Activated CD8-positive, alpha-beta memory T cell treated with anti-CD3 and anti-CD28 coated beads for 1 hour (primary cell): ENCODE measurements at places on chromosomes 6 and 20.

DNA sequence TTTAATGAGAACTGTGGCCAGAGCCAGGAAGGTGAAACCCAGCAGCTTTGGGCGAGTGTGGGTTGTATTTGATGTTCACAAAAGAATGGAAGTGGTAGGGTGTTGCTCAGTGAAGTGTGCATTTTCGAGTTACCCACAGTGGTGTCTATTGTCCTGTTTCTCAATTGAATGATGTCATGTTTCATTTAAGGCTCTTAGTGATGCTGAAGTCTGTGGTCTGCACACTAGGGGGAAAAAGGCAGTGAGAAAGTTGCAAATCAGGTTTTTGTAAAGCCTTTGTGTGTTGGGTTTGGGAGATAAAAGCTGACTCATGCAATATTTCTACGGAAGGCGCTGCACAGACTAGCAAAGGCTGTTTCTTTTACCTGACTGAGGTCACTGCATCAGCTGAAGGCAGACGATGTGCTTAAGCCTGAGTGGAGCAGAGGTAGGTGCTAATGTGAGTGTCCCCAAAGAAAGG lies 121.1 kb downstream of the PLEKHG1 start:
- DNase-seq = no peak

GRCh38 chr6:15148356-15148946 lies 97.4 kb upstream of the JARID2 start:
- DNase-seq = no peak

GRCh38 chr20:17568972-17569521 lies 828 bp upstream of the DSTN start:
- no peak for DNase-seq

DNA sequence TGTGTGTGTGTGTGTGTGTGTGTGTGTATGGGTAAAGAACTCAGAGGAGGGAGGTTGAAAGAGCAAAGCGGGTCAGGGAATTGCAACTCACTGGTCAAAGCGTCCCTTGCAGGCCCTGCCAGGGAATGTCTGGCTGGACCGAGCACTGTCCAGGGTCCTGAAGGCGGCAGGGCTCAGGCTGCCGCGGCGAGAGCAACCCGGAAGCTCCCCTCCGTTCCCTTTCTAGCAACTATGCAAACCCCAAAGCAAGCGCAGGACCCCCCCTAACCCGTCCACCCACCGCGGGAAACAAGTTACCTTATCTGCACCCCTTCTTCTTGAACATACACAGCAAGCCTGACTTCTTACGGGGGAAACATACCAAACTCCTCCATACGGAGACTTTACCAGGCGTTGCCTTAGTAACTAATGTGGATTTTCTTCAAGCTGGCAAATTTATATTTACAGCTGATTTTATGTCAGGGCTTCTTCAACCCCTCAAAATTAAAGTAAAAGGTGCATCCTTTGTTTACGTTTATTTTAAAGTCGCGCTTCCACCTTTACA lies 538 bp upstream of the GRM1 start:
- peak; percentile 11 for DNase-seq

DNA sequence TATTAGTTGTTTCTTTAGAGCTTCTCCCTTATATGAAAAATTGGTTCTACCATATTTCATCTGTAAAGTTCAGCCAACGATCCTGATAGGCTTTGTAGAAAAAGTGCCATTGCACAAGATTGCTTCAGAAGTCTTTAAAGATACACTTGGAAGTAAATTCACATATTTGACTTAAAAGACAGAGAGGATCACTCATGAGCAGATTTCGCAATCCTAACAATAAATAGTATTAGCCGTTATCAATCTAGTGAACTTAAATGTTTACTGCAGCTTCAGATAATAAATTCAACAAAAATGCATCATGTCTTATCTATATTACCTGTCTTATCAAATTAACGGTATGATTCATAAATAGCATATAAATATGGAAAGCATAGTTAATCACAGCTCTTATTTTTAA lies 8.7 kb upstream of the SLC17A4 start:
- no peak for DNase-seq

GRCh38 chr6:14964556-14965270 lies 281.2 kb upstream of the JARID2 start:
- DNase-seq = no peak

GRCh38 chr6:80541886-80542285 lies 435.4 kb downstream of the BCKDHB start:
- DNase-seq = no peak

DNA sequence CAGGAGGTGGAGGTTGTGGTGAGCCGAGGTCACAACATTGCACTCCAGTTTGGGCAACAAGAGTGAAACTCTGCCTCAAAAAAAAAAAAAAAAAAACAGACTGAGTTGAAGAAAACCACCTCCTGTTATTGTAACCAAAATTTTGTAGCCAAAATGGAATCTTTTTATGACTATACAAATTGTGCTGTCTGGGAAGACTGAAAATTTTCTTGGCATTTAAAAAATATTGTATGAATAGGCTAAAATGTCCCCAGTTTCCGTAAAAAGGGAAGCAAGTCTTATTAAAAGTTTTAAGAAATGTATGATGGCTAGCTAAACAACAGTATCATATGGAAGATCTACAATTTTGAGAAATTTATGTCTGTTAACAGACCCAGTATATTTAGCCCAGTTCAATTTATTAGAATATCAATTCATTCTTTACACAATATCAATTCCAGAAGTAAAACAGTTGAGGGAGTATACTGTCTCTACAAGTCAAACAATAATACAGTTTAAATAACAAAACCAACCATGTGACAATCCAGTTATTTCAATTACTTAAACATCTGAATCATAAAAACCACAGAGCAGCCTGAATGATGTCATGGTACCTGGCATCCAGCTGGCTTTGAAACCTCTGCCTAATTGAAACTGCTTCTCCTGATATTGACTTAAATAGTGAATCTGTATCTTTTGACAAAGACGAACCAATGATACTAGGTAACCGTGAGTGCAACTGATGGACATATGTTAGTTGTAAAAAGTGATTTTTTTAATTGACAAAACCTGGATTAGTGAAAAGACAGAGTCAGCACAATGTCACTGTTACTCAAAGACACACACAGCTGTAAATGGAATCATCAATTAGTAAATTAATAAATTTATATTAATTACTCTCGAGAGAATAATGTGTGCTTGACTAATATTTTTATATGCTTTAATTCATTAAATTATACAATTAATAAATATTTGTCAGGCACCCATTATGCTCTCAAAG lies 166.6 kb upstream of the MARCKS start:
- DNase-seq = no peak

- no peak for DNase-seq
These were observed 10.4 kb downstream of the RPL7L1 start for GRCh38 chr6:42889815-42890214.

- no peak for DNase-seq
These were observed 79.9 kb downstream of the FNDC1 start for GRCh38 chr6:159249128-159249527.

DNA sequence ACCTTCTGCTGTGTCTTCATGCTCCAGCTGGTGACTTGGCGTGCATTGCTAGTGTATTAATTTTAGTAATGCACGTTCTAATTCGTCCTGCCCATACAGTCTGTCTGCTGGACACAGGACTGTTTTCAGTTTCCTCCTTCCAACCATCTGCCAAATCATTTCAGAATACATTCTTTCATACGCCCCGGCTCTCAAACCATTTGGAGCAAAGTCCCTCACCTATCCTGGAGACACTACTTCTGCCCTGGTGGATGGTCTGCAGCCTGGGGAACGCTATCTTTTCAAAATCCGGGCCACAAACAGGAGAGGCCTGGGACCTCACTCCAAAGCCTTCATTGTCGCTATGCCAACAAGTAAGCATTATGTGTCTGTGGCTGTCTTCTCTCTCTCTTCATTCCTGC lies 60.5 kb downstream of the FNDC1 start:
- DNase-seq = no peak

- DNase-seq = peak; percentile 4
These were observed 145.6 kb upstream of the MANEA start for GRCh38 chr6:95431637-95432228.

- no peak for DNase-seq
These were observed 14.8 kb downstream of the LYRM2 start for GRCh38 chr6:89623749-89624148.

GRCh38 chr20:21936261-21936660 lies 230.8 kb downstream of the PAX1 start:
- DNase-seq = no peak

DNA sequence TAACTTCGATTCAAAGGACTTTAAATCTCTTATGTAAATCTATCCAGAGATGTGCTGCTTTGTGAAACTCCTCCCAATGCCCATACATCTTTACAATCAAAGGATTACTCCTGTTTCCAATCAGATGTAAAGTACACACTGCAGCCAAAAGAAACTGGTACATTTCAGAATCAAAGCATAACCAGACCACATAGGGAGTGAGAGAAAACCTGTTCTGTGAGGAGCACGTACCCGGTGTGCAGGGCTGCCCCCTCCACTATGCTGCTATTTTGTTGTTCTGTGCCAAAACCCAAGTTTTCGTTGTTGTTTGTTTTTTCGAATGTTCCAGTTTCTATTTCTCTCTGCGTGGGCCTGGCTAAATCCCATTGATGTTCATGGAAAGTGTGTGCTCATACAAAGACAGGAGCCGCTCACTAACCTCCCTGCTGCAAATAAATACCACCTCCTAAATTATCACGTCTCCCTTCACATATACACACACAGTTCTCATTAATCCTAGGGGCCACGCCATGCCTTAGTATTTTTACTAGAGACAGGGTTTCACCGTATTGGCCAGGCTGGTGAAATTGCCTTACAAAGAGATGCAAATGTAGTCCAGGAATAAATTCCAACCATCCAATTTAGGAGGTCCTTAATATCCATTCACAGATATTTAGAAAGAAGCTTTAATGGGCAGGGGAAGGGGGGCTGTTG lies 52.9 kb downstream of the ATP9A start:
- no peak for DNase-seq

- DNase-seq = no peak
These were observed 420.1 kb downstream of the NKAIN2 start for GRCh38 chr6:124223611-124224345.

- peak; percentile 8 for DNase-seq
These were observed 659 bp downstream of the CEP85L start for GRCh38 chr6:118650582-118651281.

DNA sequence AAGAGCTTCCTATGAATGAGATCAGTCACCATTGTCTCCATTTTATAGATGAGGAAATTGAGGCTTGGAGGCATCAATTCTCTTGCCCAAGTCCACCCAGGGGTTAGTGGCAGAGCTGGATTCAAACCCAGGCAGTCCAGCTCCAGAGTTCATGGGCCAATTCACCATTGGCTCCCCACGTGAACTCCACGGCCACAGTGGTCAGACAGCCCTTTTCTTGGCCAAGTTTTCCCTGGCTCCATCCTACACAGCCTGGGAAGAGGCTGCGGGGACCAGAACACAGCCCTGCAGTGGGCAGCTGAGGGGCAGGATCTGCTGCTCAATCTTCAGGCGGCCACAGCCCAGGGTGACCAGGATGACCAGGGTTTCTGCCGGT lies 20.5 kb downstream of the TGM2 start:
- no peak for DNase-seq
